Activated CD4-positive, alpha-beta T cell treated with anti-CD3 and anti-CD28 coated beads, Interleukin-2, Interleukin-4, amounts not matched to agents 100 ng/mL and 50 ng/mL, durations not matched to agents 16 hours and 8 hours (primary cell): ENCODE measurements at places on chromosomes 1 and 21.

- DNase-seq, result no peak
Measured at GRCh38 chr1:44557778-44558177, 116.5 kb downstream of the TMEM53 start.

GRCh38 chr1:95197616-95198252, 36.3 kb upstream of the RWDD3 start:
- no peak for DNase-seq

- DNase-seq, result no peak
Measured at GRCh38 chr1:92461364-92462097, 25.2 kb downstream of the GFI1 start.

GRCh38 chr1:205528446-205528886, 24.0 kb downstream of the CDK18 start:
- DNase-seq, result no peak

- DNase-seq, result peak; percentile 92
Measured at GRCh38 chr1:235077571-235078479, 50.8 kb downstream of the TOMM20 start.

- no peak for DNase-seq
Measured at GRCh38 chr1:159548126-159548525, 12.3 kb upstream of the OR10J5 start.
